Upper lobe of right lung (tissue), 1 donor: ENCODE measurements at places on chromosomes 3 and 15. TPM values are rescaled to one million over a fixed set of nuclear protein-coding genes. Genes with fewer than 3 reads are reported as not detected.

Gene GOLGA8Q
- 2.3 TPM for total RNA-seq

Gene SLC28A2
- 0.35 TPM for total RNA-seq

GRCh38 chr3:108673988-108674661 lies 83.1 kb downstream of the RETNLB start:
- DNase-seq = no peak

GRCh38 chr15:40578892-40579291 lies 9.8 kb downstream of the RPUSD2 start:
- no peak for DNase-seq

GRCh38 chr15:88624156-88624970 lies 3.2 kb downstream of the AEN start:
- peak; percentile 40 for DNase-seq

DNA sequence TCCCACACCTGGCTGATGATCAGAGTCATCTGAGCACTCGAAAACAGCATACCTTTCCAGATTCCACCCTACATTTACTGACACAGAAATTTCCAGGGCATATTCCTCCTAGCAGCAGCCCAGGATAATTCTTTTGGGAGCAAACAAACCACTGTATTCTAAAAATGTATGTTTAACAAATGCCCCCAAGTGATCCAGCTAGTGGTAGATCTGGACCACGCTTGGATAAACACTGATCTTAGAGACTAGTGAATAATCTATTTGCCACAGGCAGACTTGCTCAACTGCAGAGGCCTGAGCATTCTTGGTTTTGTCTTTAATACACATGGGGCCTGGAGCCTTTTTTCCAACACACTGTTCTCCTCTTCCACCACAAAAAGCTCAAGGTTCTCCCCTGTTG lies 89.6 kb downstream of the TM4SF4 start:
- no peak for DNase-seq
